ENCODE measurements at places on chromosomes 12 and 14.

GRCh38 chr12:62683776-62684569 lies 217.3 kb downstream of the MON2 start:
- no peak for DNase-seq

DNA sequence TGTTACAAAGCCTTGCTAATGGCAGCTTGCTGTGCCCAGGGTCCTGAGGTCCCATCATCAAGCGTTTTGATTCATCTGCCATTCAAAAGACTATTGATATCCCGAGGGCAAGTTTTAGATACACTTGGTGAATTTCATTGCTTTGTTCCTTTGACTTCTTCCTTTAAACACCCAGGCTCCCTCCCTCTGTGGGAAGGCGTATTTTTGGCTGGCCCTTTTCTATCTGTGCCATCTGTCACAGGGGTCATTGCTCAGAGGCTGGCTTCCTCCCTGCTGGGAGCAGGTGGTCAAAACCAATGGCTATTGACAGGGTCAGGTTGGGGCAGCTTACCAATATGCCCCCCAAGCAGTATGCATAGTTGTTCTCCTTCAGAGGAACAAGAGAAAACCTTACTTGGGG lies 40.0 kb downstream of the SCN8A start:
- no peak for DNase-seq

DNA sequence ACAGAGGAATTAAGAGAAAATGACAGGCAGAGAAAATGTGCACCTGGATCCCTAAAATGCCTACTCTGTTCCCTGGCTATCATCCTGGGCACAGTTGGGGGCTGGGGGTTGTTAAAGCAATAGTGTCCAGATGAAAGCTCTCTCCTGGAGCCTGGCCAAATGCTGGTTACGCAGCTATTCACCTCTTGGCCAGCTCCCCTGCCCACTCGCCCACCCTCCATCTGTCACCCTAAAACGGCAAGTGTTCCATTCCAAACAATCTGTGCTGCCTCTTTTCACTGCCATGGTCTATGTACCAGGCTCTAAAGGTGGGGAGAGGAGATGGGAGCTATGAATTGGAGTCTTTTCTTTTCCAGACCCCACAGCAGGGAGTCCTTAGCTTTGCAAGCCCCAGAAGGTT lies 24.7 kb upstream of the NPFF start:
- no peak for DNase-seq

DNA sequence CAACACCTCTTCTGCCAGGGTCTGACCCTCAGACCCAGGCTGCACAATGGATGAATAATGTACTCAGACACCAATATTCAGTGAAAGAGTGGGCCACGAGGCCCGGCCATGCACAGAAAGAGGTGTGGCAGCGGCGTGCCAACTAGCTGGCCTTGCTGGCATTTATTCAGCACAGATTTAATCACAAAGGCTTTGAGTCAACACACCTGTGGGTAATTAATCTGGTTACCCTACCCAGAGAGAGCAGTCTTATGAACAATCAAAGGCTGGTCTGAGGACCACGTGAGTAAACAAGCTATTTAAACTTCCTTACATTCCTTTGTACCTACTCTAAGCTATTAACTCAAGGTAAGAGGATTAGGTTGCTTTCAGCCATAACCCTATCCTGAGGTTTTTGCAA lies 324.8 kb downstream of the C12orf50 start:
- DNase-seq = no peak

GRCh38 chr12:160858-161257 lies 53.1 kb downstream of the SLC6A12 start:
- DNase-seq = no peak

GRCh38 chr14:101992708-101993107 lies 28.3 kb downstream of the DYNC1H1 start:
- peak; percentile 82 for DNase-seq

- no peak for DNase-seq
Observed at GRCh38 chr12:24943947-24944600, 4.8 kb downstream of the BCAT1 start.

- DNase-seq = no peak
Observed at GRCh38 chr12:120851444-120851843, 52.7 kb downstream of the SPPL3 start.

- DNase-seq = peak; percentile 76
Observed at GRCh38 chr12:57118711-57119271, 7.6 kb upstream of the STAT6 start.

GRCh38 chr14:61130512-61131260 lies 149.6 kb downstream of the SLC38A6 start:
- DNase-seq = no peak

DNA sequence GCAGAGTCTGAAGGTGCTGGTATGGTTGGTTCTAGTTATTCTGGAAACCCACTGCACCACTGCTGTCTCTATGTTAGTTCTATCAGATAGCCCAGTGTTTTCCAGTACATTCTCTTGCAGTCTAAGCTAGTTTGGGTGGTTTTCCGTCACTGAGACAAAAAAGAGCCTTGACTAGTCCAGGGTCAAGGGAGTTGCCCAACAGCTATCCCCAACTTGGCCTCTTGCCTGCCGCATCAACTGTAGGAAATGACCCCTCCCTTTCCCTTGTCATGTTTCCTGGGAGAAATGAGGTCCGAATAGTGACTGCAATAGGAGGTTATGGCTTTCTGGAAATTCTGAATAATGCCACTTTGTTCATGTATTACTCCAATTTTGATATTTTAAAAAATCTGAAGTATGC lies 160.4 kb downstream of the EFCAB11 start:
- DNase-seq = no peak

- no peak for DNase-seq
Observed at GRCh38 chr12:24195063-24195462, 245.6 kb upstream of the SOX5 start.

- DNase-seq = no peak
Observed at GRCh38 chr12:71430756-71431155, 8.8 kb upstream of the LGR5 start.

DNA sequence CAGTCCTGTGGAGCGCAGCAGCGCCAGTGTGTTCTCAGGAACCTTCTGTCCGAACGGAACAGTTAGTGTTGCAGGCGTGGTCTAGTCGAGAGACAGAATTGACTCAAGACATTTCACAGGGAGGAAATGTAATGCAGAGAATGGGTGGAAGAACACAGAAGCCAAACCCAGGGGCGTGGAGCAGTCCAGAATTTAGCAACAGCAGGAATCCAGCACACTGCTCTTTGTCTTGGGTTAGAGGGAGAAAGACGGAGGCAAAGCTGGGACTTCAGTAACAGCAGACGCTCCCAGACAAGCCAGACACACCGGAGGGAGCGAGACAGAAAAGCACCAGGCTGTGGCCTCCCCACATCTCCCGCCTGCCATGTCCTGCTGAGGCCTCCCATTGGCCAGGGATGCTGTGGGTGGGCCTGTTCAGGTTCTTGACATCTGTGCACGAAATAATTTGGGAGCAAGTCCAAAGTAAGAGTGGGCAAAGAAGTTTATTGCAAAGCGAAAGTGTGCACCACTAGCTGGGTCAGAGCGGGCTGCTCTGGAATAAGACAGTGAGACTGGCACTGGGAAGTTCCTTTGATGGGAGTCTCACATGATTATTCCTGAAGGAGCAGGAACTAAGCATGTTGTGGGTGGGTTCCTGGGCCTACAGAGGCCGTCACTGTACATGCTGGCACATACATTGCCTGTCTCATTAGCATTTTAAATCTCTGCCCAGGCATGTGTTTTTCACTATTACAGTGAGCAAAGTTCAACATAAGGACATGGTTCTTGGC lies 339.3 kb upstream of the SFSWAP start:
- no peak for DNase-seq

DNA sequence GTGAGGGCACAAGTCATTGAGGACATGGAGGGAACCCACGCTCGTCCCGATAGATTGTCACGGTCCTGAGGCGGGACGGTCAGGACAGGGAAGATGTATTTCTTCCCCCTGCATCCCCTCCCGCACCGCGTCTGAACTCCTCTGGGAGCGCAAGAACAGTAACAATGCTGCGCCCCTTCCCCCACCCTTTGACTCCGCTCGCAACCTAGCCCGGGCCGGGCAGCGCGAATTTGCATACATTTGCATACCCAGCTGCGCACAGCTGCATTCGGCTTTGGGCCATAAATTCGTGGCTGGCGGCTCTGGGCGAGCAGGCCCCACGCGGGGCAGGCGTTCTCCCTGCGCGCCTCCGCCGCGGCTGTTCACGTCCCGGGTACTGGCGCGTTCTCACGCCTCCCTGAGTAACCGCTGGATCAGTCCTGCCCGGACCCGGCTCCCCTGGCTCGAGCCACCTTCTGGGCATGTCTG lies 29.0 kb upstream of the SMUG1 start:
- DNase-seq = no peak

GRCh38 chr14:105940534-105941225 lies 414.3 kb downstream of the TMEM121 start:
- no peak for DNase-seq

GRCh38 chr12:124577986-124578385 lies 10.6 kb upstream of the NCOR2 start:
- DNase-seq = no peak

DNA sequence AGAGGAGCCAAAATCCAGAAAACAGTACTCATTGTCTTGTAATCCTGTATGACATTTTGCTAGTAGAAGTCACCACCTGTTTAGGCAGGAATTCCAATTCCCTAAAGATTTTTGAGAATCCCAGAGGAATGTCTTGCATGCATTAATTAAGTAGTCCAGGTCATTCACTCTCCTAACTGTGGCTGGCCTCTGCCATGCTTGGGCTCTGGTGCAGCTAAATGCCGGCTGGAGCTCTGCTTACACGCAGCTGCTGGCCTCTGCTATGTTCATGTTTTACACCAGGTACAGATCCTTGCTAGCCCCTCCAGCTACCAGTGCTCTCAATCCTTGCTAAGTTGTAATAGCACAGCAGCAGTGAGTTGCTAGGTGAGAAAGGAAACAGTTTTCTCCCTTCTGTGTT lies 16.3 kb upstream of the HIF1A start:
- no peak for DNase-seq

GRCh38 chr12:24688601-24689000 lies 260.3 kb downstream of the BCAT1 start:
- no peak for DNase-seq

GRCh38 chr14:35122696-35123387 lies 490 bp downstream of the PRORP start:
- DNase-seq = no peak

- DNase-seq = no peak
Observed at GRCh38 chr12:49198431-49199155, 9.7 kb upstream of the TUBA1A start.

- DNase-seq = peak; percentile 81
Observed at GRCh38 chr12:13147688-13148484, 44.4 kb upstream of the GSG1 start.

DNA sequence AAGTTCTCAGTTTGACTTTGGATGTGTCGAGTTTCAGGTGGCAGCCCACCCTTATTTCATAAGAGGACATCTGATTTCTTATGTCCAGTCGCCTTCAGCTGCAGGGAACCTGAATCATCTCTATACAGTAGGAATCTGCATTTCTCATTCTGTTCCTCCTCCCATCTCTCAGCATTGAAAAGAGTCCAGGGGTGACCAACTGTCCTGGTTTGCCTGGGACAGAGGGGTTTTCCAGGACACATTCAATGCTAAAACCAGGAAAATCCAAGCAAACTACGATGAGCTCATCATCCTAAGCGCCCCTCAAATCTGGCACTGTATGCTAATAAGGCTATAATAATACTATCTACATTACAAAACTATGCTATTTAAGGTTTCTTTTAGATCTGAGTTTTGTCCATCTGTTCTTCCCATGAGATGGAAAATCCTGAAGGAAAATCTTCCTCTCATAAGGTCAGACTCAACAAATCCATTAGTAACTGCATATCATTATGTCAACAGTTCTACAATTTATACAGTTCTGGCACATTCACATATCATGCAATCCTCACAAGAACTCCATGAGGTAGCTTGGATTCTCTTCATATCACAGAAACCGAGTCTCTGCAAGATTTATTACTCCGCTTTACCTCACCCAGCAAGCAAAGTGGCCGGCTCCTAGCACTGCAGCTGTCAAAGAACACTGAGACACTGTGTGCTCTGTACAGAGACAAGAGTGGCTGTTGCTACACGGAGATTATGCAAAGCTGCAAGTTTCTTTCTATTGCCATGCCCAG lies 15.6 kb upstream of the CALM1 start:
- no peak for DNase-seq

- no peak for DNase-seq
Observed at GRCh38 chr12:62400135-62400534, 66.5 kb upstream of the MON2 start.

GRCh38 chr14:38788060-38788459 lies 315.0 kb downstream of the SEC23A start:
- DNase-seq = no peak

DNA sequence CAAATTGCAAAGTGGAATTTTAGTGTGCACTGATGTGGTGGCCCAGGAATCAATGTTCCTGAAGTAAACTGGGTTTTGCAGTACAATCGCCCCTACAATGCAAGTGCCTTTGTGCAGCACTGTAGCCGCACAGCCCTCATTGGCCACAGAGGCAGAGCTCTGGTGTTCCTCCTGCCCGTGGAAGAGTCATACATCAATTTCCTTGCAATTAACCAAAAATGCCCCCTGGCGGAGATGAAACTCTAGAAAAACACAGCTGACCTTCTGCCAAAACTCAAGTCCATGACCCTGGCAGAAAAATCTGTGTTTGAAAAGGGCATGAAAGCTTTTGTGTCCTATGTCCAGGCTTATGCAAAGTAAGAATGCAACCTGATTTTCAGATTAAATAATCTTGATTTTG lies 117.9 kb upstream of the PRB2 start:
- DNase-seq = peak; percentile 28

DNA sequence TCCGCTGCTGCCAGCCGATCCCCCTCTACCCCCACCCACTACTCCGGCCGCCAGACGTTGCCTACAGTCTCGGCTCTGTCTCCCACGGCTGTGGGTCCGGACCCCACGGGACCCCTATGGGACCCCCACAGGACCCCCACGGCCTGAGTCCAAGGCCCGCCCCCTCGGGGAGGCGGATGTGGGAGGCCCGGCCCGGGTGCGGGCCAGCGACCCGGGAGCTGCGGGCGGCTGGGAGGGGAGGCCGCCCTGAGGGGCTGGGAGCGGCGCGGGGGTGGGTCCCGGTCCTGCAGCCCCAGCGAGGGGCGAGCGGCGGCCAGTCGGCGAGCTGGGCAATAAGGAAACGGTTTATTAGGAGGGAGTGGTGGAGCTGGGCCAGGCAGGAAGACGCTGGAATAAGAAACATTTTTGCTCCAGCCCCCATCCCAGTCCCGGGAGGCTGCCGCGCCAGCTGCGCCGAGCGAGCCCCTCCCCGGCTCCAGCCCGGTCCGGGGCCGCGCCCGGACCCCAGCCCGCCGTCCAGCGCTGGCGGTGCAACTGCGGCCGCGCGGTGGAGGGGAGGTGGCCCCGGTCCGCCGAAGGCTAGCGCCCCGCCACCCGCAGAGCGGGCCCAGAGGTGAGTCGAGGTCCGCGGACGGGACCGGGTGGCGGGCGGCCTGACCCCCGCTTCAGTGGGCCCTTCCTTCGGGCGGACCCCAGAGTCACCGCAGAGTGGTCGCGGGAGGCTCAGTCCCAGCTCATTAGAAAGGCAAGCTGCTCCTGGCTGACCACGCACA lies at the start of gene ACVRL1:
Gene ACVRL1, plus strand, starts transcription at position 422 of the 773 bp plus-strand sequence. CDS start 4,971 bp downstream, outside the sequence.
- no peak for DNase-seq

- DNase-seq = no peak
Observed at GRCh38 chr12:107484230-107484629, 201.4 kb upstream of the PWP1 start.

- DNase-seq = peak; percentile 12
Observed at GRCh38 chr12:52612431-52613383, 5.7 kb downstream of the KRT73 start.
